ENCODE measurements at places on chromosomes 6 and 20.

DNA sequence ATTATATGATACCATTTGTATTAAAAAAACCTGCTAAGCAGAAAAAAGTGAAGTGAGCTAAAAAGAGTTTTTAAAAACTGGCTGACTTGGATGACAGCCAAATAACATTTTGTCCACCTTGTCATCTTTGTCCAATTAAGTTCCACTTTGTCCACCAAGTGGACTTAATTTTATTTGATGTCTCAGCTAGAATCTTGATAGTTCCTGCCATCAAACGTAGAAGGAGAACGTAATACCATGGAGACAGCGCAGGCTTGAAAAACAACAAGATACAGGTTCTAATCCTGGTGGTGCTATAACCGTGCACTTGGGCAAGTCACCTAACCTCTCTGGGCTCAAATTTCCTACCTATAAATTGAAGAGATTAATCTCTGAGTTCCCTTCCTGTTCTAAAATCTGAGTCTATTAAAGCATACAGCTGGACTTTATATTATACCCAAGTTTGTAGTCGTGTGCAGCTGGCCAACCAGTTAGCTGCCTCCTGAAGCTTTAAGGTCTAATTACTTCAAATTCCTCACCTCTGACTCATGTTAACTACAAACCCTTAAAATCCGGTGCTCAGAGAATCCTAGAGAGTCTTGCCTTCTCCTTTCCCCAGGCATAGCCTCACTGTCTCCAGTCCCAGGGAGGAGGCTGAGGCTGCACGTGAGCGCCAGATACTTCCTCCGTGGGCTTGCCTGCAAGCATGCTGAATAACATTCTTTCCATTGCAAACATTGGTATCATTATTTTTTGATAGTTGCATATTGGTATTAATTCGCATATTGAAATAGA, 16.8 kb downstream of the TMEM244 start:
- no peak for DNase-seq

DNA sequence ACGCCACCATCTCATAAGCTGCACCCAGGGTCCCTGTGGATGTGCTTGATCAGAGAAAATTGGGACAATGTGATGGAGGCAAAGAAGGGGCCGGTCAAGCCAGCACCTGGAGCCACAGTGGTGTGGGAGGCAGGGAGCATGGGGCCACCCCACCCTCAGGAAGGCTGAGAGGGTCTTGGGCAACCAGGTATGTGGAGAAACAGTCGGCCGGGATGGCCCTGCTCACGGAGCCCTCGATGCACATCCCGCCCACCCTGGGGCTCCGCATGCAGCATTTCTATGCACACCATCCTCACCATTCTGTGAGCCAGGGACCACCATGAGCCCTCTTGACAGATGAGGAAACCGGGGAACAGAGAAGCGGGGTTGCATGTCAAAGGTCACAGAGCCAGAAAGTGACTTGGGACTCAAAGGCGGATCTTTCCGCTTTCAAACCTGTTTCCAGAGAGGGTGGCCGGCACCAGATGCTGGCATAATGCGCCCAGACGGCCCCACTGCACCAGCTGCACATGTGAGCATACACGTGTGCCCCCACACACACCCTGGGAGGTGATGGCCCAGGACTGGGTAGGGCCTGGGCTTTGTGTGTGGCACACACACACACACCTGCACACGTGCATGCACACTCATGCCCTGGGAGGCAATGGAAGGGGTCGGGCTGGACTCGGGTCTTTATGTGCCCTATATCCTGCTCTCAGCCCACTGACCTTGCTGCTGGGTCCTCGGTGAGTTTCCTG, 398.5 kb downstream of the TAF4 start:
- no peak for DNase-seq

DNA sequence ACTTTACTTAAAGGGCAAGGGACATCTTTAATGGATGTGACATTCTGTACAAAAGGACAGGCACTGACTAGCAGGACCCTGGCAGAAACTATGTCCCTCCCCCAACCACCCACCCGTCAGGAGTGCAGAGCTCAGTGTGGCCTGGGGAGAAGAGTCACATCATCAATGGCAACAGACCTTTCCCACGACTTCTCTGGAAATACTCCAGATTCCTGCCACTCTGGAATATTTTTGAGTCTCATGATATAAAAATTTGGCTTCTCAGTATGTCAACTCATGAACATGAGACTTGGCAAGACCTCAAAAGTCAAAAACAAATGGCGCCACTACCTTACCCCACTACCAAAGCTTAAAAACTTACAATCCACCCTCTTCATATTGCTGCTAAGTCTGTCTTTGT, 118.3 kb downstream of the SLC23A2 start:
- no peak for DNase-seq

DNA sequence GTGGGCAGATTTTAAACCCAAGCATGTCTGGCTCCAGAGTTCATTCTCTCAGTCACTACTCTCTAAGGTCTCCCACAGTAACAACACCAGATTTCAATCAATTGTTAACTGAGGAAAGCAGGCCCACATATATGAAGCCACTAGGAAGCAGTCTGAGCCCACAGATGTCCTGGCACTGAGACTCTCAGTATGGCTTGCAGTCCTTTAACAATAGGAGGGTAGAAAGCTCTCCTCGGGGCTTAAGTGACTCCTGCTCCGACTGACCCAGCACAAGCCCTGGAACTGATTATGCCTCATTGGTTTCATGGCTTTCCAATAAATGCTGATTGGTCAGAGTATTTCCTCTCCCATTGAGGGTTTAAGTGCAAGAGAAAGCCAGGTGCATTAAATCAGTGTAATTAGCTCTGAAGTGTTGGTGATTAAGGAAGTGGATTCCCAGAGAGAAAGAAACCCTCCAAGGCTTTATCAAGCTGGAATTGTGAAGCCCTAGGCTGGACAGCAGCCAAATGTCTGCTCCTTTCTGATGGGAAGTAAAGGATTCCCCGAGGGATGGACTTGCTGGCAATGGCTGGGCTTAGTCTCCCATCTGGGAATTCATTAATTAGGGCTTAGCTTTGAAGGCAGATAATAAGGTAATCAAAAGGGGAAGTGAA, 76.6 kb upstream of the PROKR2 start:
- peak; percentile 100 for DNase-seq

DNA sequence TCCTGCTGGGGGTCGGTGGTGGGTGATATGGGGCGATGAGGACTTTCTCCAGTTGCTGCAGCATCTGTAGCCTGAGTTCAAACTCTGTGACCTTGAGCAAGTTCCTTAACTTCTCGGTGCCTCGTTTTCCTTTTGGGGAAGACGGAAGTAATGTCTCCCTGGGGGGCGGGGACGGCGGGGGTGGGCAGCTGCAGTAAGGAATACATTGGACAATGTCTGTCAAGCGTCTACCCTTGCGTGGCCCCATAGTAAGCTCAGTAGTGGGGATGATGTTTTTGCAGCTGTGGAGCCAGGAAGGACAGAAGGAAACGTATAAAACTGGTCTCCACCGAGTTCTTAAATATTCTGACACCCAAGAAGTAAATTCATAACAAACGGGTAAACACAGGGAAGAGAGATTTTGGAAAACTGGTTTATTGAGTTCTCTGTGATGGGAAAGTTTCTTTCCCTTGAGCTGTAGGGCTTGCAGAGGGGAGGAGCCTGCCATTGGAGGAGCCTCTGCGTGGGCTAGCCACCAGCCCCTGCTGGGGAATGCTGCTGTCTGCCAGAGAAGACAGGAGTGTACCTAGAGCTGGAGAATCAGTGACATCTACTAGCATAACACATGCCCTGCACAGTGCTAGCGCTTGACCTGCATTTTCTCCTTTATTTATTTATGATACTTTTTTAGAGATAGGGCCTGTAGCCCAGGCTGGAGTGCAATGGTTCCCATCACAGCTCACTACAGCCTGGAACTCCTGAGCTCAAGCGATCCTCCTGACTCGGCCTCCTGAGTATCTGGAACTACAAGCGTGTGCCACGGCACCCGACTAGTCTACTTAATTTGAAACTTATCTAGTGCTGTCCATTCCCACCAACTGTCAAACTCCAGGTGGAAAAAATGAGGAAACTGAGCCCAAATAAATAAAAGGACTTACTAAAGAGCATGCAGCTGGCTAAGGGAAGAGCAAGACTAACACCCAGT, 1.2 kb upstream of the ACSS1 start:
- DNase-seq, result no peak

- no peak for DNase-seq
Measured at GRCh38 chr6:1689141-1689540, 79.4 kb downstream of the FOXC1 start.

GRCh38 chr20:18404172-18404571, 62.7 kb downstream of the DZANK1 start:
- no peak for DNase-seq

DNA sequence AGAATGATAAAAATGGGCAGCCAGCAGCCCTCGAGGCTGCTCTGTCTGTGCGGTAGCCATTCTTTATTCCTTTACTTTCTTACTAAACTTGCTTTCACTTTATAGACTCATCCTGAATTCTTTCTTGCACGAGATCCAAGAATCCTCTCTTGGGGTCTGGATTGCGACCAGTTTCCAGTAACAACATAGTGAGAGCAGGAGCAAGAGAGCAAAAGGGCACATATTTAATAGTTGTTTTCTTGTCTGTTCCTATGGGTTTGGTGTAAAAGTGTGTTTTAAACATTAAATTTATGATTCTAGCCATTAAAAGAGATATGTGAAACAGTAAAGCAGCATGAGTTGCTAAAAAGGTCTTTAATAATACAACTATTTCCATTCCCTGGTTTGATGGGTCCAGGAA, 78.8 kb upstream of the OPRM1 start:
- no peak for DNase-seq

DNA sequence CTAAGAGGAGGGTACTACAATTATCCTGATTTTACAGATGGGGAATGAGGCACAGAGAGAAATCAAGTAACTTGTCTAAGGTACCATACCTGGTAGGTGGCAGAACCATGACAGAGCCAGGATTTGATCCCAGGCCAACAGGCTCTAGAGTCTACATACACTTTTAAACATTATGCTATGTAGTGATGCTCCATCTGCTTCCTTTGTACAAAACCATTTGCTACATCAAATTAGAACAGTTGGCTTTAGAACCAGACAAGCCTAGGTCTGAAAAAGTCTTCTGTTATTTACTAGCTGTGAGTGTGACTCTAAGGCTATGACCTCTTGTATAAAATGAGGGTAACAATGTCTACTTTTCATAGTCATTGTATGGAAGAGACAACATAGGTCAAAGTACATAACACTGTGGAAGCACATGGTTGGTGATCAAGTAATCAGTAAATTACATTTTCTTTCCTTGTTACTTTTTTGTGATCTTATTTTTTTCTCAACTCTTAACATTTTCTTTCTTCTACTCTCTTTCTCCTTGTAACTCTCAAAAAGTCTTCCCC, 122.1 kb downstream of the PDSS2 start:
- DNase-seq, result no peak

- no peak for DNase-seq
Measured at GRCh38 chr6:75280131-75280855, 4.3 kb downstream of the TMEM30A start.

DNA sequence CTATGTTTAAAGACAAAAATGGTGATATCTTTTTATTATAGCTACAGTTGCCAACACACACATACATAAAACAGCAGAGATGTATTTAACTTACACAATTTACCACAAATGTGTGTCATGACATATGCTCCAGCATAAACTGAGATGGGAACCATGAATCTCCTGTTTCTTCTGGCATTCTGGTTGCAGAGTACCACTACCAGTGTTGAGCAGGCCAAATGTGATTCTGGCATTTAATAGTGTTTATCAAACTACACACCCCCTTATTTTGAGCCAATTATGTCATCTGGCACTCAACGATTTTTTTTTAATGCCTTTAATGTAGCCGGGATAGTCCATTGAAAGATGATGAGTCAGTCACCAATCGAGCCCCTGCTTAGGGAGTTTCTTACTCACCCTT, 59.0 kb upstream of the TPD52L1 start:
- no peak for DNase-seq

GRCh38 chr6:75234126-75234865, 9.3 kb downstream of the COX7A2 start:
- no peak for DNase-seq

DNA sequence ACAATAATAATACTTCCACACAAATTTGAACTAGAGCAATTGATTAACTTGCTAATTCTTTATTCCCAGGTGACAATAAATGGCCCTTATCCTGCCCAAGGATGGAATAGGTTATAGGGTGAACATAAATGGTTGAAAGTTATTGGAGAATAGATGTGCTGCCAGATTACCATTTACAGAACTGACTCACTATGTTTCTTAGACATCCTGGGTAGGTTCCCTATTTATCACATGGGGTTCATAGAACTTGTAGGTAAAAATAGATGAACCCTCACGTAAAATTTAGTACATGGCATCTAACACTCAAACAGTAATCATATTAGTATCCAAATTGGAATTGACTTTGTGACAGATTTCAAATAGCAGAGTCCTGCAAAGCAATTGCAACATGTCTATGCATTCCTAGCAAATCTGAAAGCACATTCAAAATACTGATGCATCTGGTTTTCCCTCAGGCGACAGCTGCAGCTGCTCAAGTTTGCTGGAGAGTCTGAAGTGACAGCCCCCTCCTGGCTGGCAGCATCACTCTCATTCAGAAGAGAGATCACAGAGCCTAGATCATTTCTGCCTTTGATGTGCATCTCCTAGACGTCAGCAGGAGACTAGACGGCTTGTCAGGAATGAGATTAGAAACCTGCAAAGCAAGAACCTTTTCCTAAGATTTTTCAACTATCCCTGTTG, 80.2 kb upstream of the RNF217 start:
- peak; percentile 82 for DNase-seq

- DNase-seq, result no peak
Measured at GRCh38 chr6:33206864-33207551, 1.3 kb upstream of the RING1 start.

GRCh38 chr20:10949930-10950783, 276.4 kb upstream of the JAG1 start:
- no peak for DNase-seq

GRCh38 chr6:167979436-167980139, 17.9 kb upstream of the KIF25 start:
- DNase-seq, result no peak

GRCh38 chr20:35305682-35306556, 13.7 kb upstream of the FAM83C start:
- DNase-seq, result no peak

DNA sequence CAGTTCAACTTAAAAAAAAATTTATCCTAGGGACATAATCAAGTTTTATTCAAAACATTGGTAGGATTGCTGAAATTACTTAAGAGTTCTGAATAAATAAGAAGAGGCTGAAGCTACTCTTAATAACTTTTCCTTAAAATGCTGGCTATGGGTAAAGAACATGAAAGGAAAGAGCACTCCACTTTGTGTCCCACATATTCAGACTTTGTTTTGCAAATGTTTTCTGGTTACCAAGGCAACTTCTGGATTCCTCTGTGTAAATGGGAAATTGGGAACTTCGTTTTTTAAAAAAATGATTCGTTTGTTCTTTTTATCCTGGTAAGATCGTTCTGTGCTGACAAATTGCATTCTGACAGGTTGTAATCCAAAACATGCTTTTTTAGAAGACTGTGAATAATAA, 115.0 kb downstream of the KIF6 start:
- no peak for DNase-seq

- DNase-seq, result peak; percentile 48
Measured at GRCh38 chr6:37523412-37523811, 23.7 kb upstream of the CCDC167 start.

GRCh38 chr6:36848658-36849441, 9.6 kb upstream of the CPNE5 start:
- peak; percentile 55 for DNase-seq

GRCh38 chr6:140677781-140678528, 1303.5 kb upstream of the CITED2 start:
- DNase-seq, result peak; percentile 74

All from NCI-H524 (cell line).